ENCODE measurements at places on chromosomes 3 and 15.

DNA sequence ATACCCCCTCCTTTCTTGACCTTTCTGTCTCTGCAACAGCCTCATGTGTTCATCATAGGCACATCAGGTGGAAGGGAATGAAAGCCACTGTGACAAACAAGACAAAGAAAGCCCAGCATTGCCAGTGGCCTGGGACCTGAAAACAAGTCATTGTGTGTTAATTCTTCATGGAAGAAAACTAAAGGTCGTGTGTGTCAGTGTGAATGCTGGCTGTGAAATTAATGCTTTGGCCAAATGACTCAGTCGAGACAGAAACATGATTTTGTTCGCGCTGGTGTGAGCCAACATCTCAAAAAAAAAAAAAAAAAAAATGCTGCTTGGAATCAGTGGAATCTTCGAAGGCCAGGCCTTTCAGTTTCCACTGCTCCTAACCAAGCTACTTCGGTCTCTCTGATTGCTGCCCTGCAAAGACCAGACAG is 386.5 kb upstream of the PROK2 start:
- no peak for DNase-seq

- DNase-seq = no peak
These were observed 3.3 kb downstream of the FETUB start for GRCh38 chr3:186643493-186643892.

- no peak for DNase-seq
These were observed 8.6 kb upstream of the SKOR1 start for GRCh38 chr15:67816668-67817067.

- DNase-seq = no peak
These were observed 14.4 kb upstream of the ZBTB38 start for GRCh38 chr3:141353652-141354495.

DNA sequence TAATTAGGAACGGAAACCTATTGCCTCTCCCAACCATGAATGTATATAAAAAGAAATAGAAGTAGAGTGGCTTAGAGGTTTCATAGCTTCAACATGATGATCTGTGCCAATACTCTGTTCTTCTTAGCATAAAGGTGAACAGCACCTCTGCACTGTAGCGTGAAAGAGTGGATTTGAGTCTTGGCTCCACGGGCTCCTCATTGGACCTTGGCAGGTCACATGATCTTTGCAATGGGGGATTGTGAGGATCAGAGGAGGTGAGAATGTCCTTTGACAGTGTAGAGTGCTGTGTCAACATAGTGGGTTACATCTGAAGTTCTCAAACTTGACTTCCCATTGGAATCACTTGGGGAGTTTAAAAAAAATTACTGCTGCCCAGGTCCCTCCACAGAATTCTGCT is 51.4 kb downstream of the FEM1B start:
- no peak for DNase-seq
